BJ (cell line): ENCODE measurements at places on chromosomes 3 and 15. TPM values are rescaled to one million over a fixed set of nuclear protein-coding genes. Genes with fewer than 3 reads are reported as not detected.

- no peak for DNase-seq
Observed at GRCh38 chr3:156776031-156776430, 50.1 kb upstream of the LEKR1 start.

DNA sequence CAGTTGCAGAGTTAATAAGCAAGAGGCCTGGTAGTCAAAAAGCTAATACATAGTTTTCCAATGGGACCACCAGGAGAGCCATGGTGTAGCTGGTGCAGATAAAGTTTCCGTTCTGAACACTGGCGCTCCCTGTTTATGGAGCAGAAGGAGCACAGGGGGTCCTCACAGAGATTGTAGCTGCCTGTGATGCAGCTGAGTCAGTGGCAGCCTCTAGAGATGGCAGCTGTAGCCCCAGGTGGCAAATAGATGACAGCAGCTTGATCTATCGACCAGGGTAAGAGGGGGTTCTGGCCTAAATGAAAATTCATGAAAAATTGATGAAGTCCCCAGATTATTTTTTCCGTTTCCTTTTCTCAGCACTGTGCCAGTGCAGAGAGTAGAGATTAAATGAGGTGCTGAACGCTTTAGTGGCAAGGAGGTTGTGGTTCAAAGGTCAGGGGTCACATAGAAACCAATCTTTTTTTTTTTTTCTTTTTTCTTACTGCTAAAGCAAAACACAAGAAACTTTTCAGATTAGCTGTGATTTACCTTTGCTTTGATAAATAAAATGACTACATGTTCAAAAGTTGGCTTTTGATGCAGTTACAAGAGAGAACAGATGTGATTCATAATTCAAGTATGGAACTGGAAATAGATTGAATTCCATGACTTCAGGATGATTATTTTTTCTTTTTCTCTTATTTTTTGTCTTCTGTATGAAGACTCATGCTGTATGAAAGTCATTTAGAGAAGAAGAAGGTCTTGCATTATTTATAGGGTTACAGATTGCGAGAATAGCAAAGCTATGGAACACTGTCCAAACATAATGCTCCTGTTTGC, 63.3 kb downstream of the ROBO2 start:
- DNase-seq = peak; percentile 3

LDHAL6B gene
- not detected in 2 replicates for polyA plus RNA-seq

PIGZ gene
- polyA plus RNA-seq = 3.8 and 7.0 TPM in 2 replicates

DNA sequence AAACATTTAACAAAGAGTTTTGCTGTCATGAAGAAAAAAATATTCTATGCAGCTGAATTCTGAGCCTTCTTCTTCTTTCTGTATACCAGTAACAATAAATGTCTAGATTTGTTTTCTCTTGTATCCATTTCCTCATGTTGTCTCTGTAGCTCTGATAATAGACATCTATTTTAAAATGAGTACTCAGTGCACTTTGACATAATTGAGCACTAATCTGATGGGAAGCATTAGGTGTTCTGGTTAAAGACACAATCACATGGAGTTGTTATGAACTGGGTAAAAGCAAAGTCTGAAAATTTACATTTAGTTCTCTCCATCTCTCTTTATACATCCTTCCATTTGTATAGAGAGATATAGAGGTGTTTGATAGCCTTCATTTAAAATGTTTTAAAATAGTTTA, 230.0 kb downstream of the BCHE start:
- no peak for DNase-seq

- DNase-seq = no peak
Observed at GRCh38 chr3:14938954-14939353, 8.4 kb upstream of the NR2C2 start.

- DNase-seq = no peak
Observed at GRCh38 chr3:103127737-103128136, 692.9 kb downstream of the ZPLD1 start.

DNA sequence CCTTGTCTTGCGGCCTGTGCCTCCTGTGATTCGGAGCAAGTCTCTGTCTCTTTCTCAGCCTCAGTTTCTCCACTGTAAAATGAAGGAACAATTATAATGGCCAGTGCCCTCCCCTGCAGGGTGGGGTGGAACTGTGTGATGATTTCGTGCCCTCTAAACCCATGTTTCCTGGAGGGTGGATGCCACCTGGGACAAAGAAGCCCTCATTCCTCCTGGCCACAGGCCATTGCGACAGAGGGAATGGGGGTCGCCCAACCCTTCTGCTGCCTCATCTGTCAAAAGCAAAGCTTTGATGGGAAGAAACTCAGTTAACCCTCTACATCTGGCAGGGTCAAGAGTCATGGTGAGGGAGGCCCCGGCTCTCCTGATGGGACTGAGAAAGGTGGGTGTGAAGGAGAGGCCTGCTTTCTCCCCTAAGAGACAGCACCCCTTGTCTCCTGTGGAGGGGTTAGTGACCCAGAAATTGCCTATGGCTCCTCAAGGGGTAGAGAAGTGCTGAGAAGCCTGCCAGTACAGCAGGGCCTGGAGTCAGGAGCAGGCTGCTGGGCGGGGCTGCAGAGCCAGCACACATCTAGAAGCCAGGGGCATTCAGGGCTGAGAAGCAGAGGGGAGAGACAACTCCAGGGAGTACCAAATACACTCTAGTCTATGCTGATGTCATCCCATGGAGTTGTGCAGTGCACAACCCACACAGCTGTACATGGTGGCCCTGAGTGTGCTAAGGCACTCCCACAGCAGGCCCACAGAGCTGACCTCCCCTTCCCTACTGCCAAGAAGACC, 61.0 kb downstream of the PLXNA1 start:
- no peak for DNase-seq

PPP1R14D gene
- polyA plus RNA-seq = not detected in 2 replicates

GRCh38 chr3:3665961-3666640, 133.1 kb upstream of the LRRN1 start:
- no peak for DNase-seq

DNA sequence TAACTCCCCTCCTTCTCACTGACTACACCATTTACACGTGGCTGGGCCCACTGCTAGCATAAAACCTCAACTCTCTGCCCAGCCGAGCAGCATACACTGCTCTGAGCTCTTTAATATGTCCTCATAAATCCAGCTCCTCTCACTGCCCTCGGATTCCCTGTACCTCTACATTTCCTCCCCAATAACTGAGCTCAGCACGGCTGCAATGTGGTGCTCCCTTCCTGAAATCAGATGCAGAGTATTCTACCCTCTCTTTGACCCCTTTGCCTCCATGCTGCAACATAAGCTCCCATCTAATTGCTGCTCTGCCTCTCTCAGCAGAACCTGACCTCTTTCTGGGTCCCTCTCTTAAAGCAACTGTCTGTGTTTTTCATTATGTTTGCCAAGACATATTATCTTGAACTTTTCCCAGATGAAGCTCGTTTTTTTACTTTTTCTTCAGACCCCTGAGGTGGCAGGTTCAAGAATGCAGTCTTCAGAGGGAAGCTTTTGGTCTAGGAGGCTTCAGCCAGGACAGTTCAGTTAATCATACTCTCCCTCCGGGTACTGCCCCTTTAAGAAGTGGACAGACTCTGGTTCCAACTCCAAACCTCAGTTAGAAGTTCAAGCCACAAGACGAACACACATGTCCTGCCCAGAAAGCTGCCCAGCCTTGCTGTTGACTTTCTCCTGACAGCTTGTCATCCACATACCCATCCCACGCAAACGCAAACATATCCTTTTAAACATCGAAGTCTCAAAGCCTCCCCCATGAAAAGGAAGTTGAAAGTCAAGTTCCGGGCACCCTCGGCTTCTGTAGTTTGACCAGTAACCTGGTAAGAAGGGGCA, 81.1 kb upstream of the NEO1 start:
- DNase-seq = no peak

DNA sequence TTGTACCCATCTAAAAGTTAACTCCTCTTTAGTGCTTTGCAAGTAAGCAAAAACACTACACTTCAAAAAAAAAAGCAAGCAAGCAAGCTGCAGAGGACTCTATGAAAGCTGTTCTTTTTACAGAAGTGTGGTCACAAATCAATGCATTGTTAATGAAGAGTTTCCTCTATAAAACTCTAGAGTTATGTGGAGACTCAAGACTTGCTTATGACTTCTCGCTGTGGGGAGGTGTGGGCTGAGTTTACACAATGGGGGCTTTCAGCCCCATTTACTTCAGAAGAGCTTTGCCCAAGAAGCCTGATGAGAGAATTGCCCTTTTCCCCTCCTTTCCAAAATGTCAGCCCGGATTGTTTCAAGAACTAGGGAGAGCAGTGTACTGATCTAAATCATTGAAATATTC, 144.4 kb downstream of the IGSF11 start:
- no peak for DNase-seq

DNA sequence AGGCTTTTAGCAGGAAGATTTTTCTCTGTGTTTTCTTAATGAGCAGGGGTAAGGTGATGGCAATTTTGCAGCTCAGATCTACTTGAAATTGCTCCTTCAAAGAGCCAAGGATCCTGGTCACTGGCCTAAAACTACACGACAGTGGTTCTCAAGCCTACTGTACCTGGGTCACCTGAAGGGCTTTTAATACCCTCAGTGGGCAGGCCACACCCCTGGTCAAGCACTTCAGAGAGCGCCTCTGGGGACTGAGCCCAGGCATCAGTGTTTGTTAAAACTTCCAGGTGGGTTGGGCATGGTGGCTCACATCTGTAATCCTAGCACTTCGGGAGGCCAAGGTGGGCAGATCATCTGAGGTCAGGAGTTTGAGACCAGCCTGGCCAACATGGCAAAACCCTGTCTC, 158.4 kb downstream of the FAM43A start:
- DNase-seq = no peak

- DNase-seq = peak; percentile 69
Observed at GRCh38 chr3:88986834-88987233, 120.6 kb upstream of the EPHA3 start.

DNA sequence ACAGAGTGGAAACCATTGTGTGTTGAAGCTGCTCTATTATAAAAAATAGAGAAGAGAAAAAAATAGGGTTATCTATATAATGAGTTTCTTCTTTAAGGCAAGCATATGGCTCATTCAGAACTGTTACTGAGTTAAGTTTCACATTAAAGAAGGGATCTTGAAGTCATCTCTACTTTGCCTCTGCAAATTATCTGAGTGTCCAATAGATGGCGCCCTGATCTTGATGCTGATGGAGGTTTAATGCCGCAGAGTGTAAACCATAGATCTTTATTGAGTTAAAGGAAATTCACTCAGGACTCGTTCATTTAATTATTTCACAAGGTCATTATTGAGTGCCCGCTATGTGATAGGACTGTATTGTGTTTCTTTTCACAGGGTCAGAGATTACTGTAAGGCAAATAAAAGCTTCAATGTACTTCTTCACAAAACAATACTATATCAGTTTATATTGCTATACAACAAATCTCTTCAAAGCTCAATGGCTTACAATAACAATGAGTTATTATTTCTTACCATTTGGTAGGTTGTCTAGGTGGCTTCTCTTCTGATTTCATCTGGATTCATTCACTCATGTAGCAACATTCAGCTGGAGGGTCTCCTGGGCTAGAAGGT, 171.4 kb downstream of the NSUN3 start:
- DNase-seq = no peak
